Stimulated activated CD4-positive, alpha-beta T cell treated with anti-CD3 and anti-CD28 coated beads, Interleukin-12 subunit alpha, Interleukin-12 subunit beta, amount 100 ng/mL, for 24 hours (primary cell): ENCODE measurements at places on chromosomes 1 and 21.

- DNase-seq, result no peak
Observed at GRCh38 chr1:245690156-245690690, 535.4 kb downstream of the KIF26B start.

DNA sequence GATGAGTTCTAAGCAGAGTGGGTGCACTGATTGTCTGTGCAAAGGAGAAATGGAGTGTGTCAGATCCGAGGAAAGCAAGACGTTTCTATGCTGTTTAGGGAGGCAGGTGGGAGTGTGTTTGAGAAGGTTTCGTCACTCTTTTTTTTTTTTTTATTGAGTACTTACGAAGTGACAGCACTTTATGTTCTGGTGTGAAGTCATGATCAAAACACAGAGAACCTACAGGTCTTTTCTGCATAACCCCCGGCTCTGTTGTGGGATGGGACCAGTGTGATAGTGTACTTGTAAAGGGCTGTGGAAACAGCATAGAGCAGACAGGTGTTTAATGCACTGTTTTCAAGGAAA is 26.7 kb downstream of the MIA3 start:
- no peak for DNase-seq

- no peak for DNase-seq
Observed at GRCh38 chr21:28148400-28149064, 844.1 kb downstream of the LTN1 start.

DNA sequence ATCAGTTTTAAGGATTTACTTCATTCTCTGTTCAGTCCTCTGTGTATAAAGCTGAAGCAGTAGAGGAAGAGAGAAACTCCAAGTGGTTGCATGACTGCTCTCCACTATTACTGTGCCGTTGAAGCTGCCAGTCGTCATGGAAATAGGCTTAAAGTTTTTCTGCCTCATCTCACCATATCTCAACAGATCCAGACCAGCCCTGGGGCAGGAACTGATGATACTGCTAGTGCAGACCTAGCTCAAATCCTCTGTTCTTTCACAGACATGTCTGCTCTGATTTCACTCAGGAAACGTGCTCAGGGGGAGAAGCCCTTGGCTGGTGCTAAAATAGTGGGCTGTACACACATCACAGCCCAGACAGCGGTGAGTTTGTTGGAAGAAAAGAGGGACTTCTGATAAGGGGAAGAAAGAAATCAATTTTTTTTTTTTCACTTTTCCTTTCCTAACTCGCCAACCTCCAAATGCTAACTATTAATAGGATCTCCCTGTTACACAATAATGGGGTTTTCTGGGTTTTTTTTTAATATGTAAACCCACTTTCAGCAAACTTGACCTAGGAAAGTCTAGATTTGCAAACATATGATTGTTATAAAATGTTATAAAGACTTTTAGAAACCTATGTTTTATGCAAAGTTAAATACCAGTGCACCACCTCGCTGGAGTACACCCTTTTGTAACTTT is 22.2 kb upstream of the STRIP1 start:
- no peak for DNase-seq
